ENCODE measurements at places on chromosomes 1 and 21.

- no peak for DNase-seq
Observed at GRCh38 chr1:203596673-203597210, 29.9 kb upstream of the ATP2B4 start.

DNA sequence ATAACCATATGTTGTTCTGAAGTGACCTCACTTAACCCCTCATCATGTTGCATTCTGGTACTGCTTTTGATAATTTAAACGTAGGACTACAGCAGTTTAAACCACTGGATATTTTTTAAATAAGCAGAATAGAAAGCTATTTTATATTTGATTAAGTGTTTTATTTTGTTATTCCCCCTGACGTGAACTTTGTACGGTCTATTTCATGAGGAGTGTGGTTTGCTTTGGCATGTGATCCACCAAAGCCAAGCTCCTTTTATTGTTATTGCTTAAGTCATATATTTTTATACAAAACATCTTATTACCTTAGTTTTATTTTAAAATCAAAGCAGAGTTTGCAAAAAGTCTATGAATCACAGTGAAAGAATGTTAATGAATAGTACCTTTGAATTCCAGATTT, 101.4 kb upstream of the L1TD1 start:
- no peak for DNase-seq

- no peak for DNase-seq
Observed at GRCh38 chr21:42545745-42546144, 32.1 kb downstream of the SLC37A1 start.

DNA sequence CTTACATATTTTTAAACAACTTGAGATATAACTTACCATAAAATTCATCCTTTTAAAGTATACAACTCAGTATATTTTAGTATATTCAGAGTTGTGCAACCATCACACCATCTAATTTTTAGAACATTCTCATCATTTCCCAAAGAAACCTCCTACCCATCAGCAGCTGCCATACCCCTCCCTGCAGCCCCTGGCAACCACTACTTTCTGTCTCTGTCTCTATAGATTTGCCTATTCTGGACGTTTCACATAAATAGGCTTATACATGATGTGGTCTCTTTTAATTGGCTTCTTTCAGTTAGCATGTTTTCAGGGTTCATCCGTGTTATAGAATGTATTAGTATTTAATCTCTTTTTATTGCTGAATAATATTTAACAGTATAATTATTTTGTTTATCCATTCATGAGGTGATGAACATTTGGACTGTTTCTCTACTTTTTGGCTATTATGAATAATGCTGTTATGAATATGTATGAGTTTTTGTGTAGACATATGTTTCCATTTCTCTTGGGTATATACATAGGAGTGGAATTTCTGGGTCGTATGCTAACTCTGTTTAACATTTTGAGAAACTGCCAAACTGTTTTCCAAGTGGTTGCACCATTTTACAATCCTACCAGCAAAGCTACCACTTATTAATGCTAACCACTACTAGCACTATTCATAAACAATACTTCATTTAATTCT, 29.5 kb downstream of the WDR26 start:
- no peak for DNase-seq

GRCh38 chr1:163866564-163866963, 544.8 kb downstream of the NUF2 start:
- no peak for DNase-seq

DNA sequence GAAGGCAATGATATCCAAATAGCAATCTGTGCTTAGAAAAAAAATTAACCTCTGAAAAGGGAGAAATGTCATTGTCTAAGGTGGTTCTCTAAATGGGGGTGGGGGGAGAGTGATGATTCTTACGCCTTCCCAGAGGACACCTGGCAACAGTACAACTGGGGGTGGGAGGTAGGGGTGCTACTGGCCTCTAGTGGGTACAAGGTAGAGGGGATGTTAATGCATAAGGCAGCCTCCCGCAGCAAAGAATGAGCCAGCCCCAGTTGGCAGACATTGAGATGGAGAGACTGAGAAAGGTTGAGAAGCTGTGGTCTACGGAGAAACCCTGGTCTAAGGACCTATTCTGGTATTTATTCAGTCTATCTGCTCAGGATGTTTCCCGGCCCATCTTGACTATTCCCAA, 472.2 kb upstream of the RUNX1 start:
- no peak for DNase-seq

DNA sequence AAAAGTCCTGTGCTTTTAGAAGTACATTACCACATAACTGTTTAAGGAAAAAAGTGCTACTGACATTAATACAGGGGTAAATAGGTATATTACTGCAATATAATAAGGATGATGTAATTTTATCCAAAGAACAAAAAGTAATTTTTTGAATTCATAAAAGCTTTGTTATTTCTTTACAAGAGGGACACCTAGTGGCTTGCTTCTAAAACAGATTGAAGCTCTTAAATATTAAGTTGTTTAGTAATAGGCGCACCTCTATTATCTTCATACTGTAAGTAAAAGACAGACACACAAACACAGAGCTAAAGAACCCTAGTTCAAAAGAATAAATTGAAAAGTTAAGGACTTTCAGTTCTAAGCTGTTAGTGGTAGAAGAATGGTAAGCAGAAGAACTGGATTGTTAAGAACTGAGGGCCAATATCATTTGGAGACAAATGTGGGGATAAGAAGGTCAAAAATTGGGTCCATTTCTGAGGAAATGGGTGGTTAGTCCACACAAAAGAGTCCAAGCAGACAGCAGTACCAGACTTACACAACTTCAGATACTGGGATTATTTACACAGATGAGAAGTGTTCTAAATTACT, 15.4 kb downstream of the ZNHIT6 start:
- no peak for DNase-seq

- no peak for DNase-seq
Observed at GRCh38 chr1:235683653-235684052, 34.1 kb upstream of the GNG4 start.

DNA sequence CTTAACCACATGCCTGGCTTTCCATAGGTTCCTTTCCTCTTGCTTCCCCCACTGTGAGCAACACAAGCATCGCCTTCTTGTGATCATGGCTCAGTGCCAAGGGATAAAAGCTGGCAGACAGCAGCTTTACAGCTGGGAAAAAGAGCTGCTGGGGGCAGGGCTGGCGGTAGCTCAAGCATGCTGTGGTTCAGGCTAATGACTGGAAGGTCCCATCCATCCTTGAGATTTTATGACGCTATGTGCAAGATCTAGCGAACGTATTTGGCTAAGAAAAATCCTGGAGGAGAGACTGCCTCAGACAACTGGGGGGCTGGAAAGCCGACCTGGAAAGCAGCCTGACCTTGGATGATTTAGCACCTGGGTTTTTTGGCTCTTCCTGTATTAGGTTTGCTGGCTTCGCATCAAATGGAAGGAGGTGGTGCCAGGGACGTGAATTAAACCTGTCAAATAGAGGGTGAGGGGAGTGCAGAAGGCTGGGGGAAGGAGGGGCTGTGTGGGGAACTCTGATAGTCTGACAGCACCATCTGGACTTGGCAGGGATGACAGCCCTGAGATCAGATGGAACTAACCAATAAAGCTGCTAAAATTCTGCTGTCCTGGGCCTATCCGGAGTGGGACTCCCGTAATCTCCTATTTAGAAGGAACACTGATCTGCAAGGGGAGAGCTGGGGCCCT, 34.8 kb downstream of the ZMYND12 start:
- no peak for DNase-seq

GRCh38 chr1:51509773-51510172, 9.3 kb downstream of the EPS15 start:
- no peak for DNase-seq

DNA sequence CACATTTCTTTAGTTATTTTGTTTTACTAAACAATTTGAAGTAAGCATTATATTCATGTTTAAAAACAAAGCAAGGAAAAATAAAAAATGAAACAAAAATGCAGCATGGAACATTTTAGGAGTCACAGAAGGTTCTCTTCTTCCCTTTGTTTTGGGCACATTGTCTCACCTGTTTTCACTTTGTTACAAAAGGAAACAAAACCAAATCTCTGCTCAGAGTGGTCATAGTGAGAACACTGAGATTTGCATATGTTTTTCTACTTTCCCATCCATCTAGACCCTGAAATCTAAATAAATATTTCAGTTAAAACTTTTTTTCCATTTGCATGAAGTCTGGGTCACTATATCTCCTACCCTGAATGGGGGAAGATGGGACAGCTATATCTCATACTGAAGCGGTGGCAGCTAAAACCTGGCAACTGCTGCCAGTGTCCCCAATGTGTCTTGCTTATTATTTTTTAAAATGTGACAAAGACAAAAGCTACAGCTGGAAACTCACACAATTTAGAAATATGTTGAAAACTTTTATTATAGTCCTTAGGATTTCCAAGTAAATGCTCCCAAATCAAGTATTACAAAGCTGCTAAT, 3.5 kb downstream of the EXOC8 start:
- no peak for DNase-seq

GRCh38 chr21:28779914-28780313, 212.8 kb downstream of the LTN1 start:
- DNase-seq = no peak

DNA sequence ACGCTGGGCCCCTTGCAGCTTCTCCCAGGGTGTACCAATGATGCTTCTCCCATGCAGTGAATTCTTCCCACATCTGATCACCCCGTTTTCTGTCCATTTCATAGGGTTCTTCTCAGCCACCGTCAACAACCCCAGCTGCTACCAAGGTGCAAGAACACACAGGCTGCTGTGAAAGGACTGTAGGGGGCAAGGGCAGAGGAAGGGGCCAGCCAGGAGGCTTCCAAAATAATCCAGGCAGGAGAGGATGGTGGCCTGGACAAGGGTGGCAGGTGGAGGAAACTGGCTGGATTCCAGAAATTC, 113.3 kb upstream of the WNT4 start:
- DNase-seq = no peak

GRCh38 chr1:113453771-113454083, 63.4 kb downstream of the MAGI3 start:
- no peak for DNase-seq

- no peak for DNase-seq
Observed at GRCh38 chr1:86504895-86505563, 36.3 kb downstream of the CLCA1 start.

DNA sequence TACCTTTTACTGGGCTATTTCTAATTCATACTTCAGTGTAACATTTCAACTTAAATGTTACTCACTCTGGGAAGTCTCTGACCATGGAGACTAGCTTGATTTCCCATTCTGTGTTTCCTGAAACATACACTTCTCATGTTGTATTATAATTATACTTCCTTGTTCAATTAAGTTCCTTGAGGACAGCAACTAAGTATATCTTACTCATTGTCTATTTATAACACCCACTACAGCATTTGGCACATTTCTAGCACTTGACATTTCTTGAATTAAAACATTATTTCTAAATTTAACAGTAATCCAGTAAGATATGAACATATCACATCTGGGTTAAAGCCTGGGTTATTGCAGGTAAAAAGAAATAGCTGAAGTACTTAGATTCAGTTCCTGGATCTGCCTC, 32.4 kb upstream of the F13B start:
- DNase-seq = no peak

DNA sequence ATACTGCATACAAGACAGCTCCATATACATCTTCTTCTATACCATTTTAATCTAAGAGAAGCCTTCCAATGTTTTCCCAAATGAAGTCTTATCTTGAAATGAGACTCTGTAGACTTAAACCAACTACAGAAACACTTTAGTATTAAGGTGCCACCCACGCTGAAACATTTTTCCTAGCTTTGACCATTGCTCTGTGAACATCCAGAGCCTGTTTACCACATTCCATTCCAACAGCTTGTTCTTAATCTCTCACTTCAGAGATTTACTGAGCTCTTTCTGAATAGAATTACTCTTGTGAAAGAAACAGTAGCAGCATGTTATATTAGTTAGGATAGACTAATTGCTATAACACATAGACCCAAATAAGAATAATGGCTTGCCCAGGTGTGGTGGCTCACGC, 19.6 kb upstream of the POGZ start:
- no peak for DNase-seq

DNA sequence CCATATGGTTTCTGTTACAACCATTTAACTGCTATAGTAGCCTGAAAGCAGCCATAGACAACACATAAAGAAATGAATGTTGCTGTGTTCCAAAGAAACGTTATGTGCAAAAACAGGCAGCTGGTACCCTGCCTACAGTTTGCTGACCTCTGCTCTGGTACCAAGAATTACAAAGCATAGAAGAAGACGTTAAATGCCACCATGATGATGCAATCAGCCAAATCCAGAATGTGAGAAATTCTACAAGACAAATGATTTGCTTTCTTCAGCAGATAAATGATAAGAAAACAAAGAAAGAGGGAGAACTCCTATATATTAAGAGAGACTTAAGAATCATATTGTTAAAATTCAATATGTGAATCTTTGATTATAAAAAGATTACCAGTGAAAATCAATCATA, 97.8 kb upstream of the PDE4B start:
- DNase-seq = no peak

DNA sequence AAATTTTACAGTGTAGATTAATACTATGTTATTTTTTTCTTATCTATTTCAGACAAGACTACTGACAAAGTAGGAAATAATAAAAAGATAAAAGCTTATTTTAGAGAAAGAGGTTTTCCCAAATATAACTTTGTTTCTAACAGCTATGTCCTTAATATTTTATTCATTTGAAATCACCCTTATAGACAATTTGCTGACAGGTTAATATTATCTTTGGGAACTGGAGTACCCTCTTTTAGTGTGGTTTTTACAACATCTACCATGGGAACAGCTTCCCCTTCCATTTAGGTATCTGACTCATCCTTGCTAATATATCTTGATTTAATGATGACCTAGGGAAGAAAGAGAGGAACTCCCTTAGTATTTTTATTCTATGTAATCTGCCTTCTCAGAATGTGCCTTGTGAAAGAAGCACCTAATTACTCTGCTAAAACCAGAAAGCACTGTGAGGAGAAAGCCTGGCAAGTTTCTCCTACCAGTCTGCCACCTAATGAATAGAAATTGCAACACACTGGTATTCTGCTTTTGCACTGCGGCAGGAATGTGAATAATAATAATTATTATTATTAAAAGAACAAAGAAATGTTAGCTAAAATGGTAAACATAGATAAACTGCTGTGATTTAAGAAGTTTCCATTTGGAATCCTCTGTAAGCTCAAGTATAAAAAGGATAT, 192.8 kb downstream of the PDE4B start:
- no peak for DNase-seq

- no peak for DNase-seq
Observed at GRCh38 chr21:25646474-25646873, 7.4 kb downstream of the JAM2 start.

- DNase-seq = no peak
Observed at GRCh38 chr1:214506972-214507431, 44.4 kb downstream of the PTPN14 start.

GRCh38 chr1:81174811-81175476, 625.8 kb upstream of the ADGRL2 start:
- DNase-seq = no peak

DNA sequence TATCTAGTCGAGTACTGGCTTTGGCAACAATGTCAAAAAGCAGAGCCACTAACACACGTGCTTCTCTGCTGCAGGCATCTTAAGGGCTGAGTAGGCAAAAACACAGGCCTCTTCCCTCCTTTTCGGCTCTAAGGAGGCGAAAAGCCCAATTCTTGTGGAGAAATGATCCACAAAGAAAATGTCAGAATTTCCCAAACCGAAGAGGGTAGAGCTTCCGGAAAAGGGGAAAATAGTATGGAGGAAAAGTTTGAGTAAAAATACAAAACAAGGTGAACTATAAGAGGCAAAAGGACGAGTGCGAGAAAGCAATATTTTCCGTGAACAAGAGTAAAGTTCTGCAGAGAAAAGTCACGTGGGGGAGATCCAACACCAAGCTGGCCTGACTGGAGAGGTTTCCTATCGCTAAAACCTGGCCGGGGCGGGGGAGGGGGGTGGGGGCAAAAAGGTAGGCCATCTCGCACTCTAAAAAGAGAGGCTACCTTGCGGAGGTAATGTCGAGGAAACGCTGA, 551 bp downstream of the ZRANB2 start:
- DNase-seq = peak; percentile 38
